RKO (cell line): ENCODE measurements at places on chromosomes 13 and 19.
A peak's percentile ranks its signal among the peaks of the same experiment; 100 is the strongest.

GRCh38 chr13:113969311-113969972 lies 4.4 kb downstream of the C13orf46 start:
- no peak for DNase-seq

- no peak for DNase-seq
Measured at GRCh38 chr19:33629826-33630375, 8.1 kb downstream of the CHST8 start.

DNA sequence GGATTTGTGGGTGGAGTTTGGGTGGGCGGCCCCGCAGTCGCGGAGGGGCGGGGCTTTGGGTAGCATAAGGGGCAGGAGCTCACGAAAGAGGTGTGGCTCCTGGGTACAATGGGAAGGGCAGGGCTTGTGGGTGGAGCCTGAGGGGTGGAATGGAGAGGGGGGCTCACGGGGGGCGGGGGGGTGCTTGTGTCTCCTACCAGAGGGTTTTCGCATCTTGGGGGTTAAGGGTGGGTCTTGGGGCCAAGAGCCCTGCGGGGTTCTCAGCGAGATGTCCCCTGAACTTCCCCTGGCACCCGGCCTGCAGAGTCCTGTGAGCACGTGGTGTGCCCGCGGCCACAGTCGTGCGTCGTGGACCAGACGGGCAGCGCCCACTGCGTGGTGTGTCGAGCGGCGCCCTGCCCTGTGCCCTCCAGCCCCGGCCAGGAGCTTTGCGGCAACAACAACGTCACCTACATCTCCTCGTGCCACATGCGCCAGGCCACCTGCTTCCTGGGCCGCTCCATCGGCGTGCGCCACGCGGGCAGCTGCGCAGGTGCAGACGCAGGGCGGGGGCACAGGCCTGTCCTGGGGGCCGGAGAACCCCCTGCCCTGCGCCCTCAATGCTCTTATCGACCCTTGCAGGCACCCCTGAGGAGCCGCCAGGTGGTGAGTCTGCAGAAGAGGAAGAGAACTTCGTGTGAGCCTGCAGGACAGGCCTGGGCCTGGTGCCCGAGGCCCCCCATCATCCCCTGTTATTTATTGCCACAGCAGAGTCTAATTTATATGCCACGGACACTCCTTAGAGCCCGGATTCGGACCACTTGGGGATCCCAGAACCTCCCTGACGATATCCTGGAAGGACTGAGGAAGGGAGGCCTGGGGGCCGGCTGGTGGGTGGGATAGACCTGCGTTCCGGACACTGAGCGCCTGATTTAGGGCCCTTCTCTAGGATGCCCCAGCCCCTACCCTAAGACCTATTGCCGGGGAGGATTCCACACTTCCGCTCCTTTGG lies 5.1 kb downstream of the FSTL3 start:
- peak; percentile 88 for DNase-seq

GRCh38 chr13:37068962-37069361 lies 9.5 kb upstream of the SUPT20H start:
- DNase-seq: peak; percentile 59
